ENCODE measurements at places on chromosomes 4 and X.

- DNase-seq = no peak
Observed at GRCh38 chrX:31497086-31497485, 425.2 kb upstream of the FTHL17 start.

GRCh38 chr4:84916227-84916626 is 50.3 kb downstream of the WDFY3 start:
- no peak for DNase-seq

DNA sequence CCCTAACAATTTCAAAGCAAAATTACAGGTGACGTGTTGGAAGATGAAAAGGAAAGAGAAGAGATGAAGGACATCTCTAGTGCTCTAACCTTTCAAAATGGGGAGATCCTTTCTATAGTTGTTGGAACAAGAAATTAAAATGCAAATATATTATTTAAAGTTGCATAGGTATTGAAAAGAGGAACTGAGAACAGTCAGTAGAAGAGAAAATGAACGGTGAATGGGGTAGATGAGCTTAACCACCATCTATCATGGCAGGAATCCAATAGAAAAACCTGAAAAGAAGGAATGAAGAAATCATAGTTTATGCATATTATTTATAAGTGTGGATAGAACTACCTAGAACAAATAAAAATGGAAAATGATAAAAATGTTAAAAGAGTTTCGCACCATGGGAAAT is 42.0 kb downstream of the ANXA5 start:
- DNase-seq = no peak

- no peak for DNase-seq
Observed at GRCh38 chrX:147875866-147876596, 35.7 kb upstream of the FMR1 start.

DNA sequence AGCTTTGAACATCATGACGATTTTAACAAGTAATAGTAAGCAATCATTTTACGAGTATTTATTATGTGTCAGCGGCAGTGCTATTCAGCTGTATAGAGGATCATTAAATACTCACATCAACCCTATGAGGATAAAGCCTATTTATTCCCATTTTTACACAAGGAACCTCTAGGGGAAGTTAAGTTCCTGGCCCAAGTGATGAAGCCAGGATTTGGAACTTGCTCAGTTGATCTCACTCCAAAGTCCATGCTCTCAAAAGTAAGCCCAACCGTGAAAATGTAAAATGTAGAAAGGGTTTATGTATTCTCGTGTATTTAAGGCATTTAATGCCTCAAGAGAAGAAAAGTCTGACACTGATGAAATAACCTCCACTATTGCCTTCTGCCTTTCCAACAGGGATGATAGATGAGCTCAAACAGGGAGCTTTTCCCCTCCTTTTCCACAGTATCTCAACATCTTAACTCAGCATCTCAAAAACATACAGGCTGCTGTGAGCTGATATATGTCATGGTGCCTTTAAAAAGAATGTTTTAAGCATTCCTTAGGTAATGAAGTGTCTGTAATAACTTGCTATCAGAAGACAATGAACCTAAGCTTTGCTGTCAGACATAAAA is 35.0 kb upstream of the PLA2G12A start:
- no peak for DNase-seq

- DNase-seq = no peak
Observed at GRCh38 chrX:17944833-17945497, 83.9 kb upstream of the RAI2 start.

GRCh38 chr4:176448761-176449160 is 129.0 kb downstream of the SPCS3 start:
- no peak for DNase-seq

DNA sequence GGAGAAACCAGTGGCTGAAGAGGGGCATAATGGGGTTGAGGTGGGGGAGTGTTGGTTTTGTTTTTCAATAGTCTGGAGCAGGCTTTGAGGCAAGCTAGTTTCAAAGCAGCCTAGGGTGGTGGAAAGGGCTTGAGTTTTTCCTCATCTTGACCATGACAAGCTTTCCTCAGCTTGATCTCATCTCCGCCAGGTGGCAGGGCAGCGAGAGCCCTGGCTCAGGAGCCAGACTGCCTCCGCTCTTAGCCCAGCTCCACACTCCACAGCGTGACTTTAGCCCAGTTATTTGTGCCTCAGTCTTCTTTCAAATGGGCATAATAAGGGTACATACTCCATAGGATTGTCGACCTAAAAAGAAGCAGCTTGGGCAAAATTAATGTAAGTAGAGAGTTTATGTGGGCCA is 29.9 kb upstream of the SOWAHD start:
- no peak for DNase-seq

DNA sequence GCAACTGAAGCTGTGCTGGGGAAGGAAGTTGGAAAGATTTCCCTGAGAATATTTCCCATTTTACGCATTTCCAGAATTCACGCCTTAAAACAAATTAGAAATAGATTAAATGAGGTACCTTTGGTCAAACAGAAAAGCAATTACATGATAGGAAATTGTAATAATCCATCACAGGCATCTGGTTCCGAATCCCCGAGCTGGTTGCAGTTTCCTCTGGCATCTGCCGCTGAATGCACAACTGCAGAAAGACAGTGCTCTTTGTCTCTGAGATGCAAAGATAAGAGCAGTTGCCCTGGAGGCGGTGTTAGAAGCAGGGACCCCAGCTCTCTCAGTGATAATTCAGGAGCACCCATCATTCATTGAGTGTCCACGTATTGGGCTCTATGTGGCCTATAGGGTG is 224.4 kb downstream of the LDB2 start:
- DNase-seq = no peak

GRCh38 chrX:104334971-104335370 is 80.2 kb upstream of the ESX1 start:
- DNase-seq = no peak

DNA sequence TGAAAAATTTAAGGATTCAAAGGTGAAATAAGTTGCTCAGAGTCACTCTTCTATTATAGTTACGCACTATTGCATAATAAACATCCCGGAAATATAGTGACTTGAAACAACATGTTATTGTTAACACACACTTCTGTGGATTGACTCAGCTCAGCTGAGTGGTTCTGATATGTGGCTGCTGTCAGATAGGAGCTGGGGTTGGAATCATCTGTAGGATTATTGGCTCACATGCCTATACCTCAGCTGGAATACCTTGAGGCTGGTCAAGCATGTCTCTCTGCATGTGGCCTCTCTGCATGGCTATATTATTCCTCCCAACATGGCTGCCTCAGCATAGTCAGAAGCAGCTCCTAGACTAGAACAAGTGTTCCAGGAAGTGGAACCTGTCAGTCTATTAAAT is 486.7 kb upstream of the MAGEB2 start:
- DNase-seq = no peak

DNA sequence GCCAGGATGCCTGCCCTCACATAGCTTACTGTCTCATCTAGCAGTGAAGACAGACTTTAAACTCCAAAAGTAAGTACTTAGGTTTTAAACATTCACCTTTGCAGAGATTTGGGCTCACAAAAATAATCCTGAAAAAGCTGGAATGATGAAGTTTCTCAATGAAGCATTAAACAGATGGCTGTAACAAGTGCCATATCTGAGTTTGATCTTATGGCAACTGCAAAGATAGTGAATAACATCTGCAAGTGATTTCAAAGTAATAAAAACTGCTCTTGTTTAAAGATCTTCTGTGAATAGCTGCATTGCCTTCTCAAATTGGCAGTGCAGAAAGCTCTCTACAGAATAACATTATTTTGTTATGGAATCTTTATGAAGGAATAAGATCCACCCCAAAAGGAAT is 271.2 kb upstream of the SMIM31 start:
- DNase-seq = no peak

GRCh38 chr4:23614284-23614892 is 275.5 kb downstream of the PPARGC1A start:
- no peak for DNase-seq

GRCh38 chr4:13309751-13310150 is 174.4 kb downstream of the RAB28 start:
- DNase-seq = no peak

GRCh38 chr4:106090826-106091225 is 195.6 kb downstream of the NPNT start:
- no peak for DNase-seq

- no peak for DNase-seq
Observed at GRCh38 chrX:111719426-111720210, 38.6 kb downstream of the ALG13 start.

DNA sequence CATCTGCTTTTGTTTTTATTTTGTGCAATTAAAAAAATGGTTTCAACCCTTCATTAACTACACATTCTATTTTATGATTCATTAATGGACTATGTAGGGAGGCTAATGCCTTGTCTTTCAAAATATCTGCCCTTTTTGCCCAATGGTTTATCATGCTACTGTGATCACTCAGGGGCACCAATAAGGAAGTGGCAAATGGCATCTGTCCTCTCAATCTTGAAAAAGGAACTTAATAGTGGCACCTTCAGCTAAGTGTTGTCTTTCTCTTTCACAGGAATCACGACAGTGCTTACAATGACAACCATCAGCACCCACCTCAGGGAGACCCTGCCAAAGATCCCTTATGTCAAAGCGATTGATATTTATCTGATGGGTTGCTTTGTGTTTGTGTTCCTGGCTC is 57.1 kb downstream of the COMMD8 start:
- DNase-seq = no peak

DNA sequence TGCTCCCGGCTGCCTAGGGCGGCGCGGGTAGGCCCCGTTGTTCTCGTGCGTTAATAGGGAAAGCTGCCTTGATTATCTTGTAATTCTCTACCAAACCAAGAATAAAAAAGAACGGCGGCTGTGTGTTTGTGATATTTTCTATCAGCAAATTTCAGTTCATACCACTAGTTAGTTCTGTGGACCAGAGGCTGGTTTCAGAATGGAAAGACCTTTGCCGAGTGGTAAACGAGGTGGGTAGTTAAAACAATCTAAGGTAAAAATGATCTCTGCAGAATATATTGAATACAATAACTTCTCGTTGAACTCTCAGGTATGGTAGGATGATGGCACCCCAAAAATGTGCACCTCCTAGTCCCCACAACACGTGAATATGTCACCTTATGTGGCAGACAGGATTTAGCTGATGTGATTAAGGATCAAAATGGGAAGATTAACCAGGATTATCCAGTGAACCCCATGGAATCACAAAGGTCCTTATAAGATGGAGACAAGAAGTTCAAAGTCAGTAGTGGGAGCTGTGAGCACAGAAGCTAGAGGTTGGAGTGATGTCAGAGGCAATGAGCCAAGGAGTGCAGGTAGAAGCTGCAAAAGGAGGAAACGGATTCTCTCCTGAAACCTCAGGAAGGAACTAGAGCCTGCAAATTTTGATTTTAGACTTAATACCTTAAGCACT is 574 bp upstream of the CFAP97 start:
- DNase-seq = no peak

- no peak for DNase-seq
Observed at GRCh38 chr4:169164669-169165415, 105.9 kb downstream of the SH3RF1 start.

DNA sequence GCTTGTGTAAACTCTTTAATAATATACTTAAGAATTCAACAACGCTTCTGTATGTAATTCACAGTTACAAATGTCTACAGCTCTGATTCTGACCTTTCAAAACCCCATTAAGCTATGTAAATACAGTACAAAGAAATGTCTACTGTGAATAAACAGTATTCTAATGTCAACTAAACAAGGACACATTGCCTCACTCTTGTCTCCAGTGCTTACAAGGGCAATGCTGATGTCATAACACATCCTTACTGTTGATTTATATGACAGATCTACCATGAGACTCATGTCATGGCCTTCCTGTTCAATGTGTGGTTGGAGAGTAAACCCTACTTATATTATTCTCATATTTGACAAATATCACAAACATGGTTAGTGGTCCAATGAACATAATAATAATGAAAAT is 256.1 kb upstream of the ADGRL3 start:
- DNase-seq = no peak

DNA sequence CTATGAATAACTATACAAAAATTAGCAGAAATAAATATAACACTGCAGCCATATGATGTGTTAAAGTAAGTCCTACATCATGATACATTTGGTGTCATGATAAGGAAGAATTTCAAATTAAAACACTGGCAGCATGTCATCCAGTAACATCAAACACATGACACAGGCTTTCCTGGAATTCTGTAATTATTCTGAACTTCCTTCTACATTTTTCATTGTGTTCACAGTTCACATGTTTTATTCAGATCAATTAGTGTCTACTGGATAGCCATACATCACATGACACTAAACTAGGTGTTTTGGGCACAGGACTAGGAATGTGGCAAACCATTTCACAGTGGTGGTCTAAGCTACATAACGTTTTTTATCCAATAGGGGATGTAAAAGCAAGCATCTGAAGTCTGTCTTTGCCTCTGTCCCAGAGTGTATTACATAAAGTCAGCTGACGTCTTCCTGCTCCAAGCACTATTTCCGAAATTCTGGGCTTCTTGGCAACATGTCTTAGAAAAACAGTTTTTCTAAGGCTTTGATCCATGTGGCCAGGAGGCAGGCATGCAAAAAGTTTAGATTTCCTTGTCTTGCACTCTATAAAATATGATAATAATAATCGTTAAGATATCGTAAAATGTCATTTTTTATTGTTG is 707.9 kb downstream of the CENPC start:
- DNase-seq = no peak

DNA sequence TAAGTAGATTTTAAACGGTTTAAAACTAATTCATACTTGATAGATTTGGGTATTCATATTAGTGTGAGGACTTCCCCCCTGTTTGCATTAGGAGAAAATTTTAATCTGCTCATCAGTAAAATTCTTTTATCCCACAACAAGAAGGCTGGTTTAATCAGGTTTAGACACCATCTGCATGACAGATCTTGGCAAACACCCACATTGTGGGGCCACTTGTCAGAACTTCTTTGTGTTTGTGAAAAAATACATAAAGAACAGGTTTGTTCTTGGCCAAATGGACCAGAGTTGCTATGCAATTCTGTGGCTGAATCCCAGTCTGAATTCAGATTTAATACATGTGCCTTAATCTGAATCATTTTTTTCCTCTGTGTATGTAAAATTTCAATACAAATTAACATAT is 121.1 kb downstream of the REPS2 start:
- DNase-seq = no peak

DNA sequence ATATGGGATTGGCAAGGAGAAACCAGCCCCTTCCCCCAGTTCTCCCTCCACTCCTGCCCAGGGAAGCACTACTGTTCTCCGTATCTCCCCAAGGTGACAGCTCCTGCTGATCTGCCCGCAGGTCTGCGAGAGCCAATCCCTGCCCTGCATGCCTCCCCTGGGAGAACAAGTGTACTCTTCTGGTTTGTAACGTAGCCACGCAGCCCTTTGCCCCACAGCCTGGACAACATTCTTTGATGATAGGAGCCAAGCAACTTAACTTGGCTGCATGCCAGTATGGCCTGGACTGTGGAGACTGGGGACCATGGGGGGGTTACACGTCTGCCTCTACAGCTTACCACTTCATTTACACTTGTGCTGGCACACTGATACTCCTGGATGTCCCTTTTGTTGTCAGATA is 2.0 kb downstream of the STBD1 start:
- no peak for DNase-seq

DNA sequence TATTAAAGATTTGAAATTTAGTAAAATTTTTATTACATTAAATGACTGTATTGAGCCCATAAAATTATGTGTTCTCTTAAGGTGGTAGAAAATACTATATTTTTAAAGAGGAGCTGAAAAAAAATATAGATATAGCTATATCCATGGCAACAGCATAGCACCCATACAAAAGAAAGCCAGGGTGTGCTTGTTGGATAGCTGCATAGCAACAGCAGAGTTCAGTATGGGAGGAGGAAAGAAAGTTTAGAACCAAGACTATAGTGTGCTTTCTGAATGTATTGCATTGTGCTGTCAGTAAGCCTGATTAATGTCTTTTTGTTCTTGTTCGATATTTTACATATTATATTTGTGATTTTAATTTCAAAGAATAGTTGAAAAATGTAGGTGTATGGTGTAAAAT is 78.4 kb downstream of the GRID2 start:
- no peak for DNase-seq

Data from stimulated activated effector memory CD8-positive, alpha-beta T cell treated with anti-CD3 and anti-CD28 coated beads, Interleukin-12 subunit alpha, Interleukin-12 subunit beta, amount 100 ng/mL, for 72 hours (primary cell).